ENCODE measurements at places on chromosomes 3 and 15. TPM values are rescaled to one million over a fixed set of nuclear protein-coding genes. Genes with fewer than 3 reads are reported as not detected.

Gene FAH
- total RNA-seq, result 46.5 TPM

Gene FEZF2
- total RNA-seq, result not detected

Gene ABI3BP
- total RNA-seq, result not detected

Gene SOX14
- not detected for total RNA-seq

Gene SLC2A2
- total RNA-seq, result not detected

Gene CD200R1
- 12.3 TPM for total RNA-seq

Gene BOC
- total RNA-seq, result 0.05 TPM
